Effector memory CD8-positive, alpha-beta T cell (primary cell): ENCODE measurements at places on chromosomes 1 and 21.
A peak's percentile ranks its signal among the peaks of the same experiment; 100 is the strongest.

DNA sequence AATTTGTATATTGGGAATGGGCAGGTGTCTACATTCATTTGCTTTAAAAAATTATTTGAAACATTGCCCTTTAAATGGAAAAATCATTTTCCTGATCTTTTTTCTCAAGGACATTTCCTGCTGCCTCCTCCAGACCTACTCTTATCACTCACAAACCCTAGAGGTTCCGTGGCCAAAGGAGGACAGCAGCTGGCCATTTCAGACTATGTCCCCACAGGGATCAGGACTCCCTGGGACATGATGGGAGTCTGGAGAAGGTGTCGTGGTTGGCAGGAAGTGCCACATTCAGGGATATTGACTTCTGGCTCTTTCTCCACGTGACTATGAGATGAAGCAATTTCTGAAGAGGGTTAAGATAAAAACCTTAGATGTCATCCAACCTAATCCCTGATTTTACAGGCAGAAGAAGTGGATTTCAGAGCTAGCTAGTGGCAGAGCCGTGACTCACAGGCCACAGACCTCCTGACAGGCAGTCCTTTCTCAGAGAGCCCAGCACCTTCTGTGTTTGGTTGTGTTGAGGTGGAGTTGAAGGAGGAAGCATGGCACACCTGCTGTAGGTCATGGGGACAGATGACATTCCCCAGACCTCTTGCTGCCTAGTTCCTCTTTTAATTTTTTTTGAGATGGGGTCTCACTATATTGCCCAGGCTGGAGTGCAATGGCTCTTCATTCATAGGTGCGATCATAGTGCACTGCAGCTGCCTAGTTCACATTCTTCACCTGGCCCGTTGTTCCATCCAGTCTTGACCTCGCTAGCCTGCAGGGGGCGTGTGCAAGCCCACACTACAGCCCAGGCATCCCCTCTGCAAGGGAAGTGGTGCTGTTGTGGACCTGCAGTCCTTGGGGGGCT is 25.5 kb upstream of the IL10 start:
- no peak overlapping the region for H3K4me3 ChIP-seq
- H3K4me1 ChIP-seq: peaks cover 23% of the 10 kb centered on the region
- peak; percentile 31 for DNase-seq

GRCh38 chr1:69433073-69433472 is 134.6 kb upstream of the LRRC7 start:
- H3K27ac ChIP-seq: no peak overlapping the region
- H3K36me3 ChIP-seq: no peaks in the 10 kb centered on the region
- no peak overlapping the region for H3K4me3 ChIP-seq
- H3K27me3 ChIP-seq: no peaks in the 10 kb centered on the region
- no peaks in the 10 kb centered on the region for H3K4me1 ChIP-seq

- no peaks in the 10 kb centered on the region for H3K4me1 ChIP-seq
- H3K4me3 ChIP-seq: no peak overlapping the region
- no peak for DNase-seq
- no peak overlapping the region for H3K27ac ChIP-seq
Measured at GRCh38 chr1:215669806-215670491, 102.8 kb downstream of the KCTD3 start.

- H3K4me3 ChIP-seq: no peak overlapping the region
- H3K27ac ChIP-seq: no peak overlapping the region
- DNase-seq: no peak
Measured at GRCh38 chr1:28817133-28817532, 5.2 kb downstream of the OPRD1 start.

DNA sequence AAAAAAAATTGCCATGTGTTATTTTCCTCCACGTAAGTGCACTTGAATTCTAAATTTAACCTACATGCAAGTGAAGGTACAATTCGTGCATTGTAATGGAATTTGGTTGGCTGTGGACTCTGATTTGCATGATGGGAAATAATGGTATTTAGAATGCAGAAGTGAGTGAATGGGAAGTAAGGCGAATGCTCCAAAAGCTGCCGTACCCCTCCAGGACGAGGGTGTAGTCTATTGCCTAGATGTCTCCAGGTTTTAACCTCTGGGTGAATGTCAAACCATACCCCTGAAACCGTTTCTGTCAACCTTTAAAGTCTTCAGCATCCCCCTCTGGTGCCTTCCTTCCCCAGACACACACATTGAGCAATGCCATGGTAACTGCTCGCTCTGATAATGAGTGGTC is 44.5 kb downstream of the KIAA0040 start:
- DNase-seq: no peak
- no peaks in the 10 kb centered on the region for H3K36me3 ChIP-seq
- peaks cover 27% of the 10 kb centered on the region for H3K27me3 ChIP-seq
- H3K4me3 ChIP-seq: no peak overlapping the region
- H3K27ac ChIP-seq: no peak overlapping the region

DNA sequence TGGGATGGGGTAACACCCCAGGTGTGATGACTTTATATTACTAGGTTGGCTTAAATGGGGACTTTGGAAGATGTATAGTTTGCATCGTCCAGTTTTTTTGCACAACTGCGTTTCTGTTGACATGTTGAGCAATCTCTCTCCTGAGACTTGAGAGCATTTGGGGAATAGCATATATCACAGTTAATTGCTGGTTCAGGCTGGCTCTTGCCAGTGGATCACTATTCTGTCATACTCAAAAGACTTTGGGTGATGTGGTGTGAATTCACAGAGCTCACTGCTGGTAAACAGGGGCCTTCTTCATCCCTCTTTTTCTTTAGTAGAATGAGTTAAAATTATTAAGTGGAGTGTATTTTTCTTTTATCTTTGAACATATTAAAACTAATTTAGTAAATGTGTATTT is 44.3 kb downstream of the LHX9 start:
- H3K36me3 ChIP-seq: no peaks in the 10 kb centered on the region
- H3K4me1 ChIP-seq: no peaks in the 10 kb centered on the region
- DNase-seq: no peak
- H3K27me3 ChIP-seq: peaks cover 5% of the 10 kb centered on the region

DNA sequence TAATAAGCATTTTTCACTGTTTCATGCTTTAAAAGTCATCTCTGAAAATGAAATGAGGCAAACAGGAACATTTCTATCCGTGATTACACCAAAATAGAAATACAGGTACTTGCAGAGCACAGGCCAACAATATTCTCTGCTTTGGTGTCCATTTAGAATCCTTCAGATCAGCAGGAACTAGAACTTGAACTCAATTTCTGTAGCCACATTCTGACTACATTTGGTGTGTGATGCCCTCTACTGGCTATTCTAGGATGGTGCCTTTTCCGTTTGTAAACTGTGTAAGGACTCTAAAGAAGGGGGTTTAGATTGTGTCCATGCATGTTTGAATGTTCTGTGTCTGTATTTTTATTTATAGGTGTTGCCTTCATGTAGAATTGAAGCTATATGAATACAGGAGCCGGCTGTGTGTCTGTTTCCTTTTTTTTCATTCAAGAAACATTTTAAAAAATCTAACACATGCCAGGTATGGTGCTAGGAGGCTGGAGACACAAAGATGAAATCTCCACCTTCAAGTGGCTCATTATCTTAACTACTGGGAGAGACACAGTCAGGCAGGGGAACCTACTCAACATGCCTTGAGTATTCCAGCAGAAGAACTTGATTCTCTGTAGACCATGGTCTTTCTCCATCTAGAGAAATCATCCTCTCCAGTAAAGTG is 7.6 kb upstream of the ZNF326 start:
- H3K4me3 ChIP-seq: no peak overlapping the region
- H3K4me1 ChIP-seq: no peaks in the 10 kb centered on the region
- peaks cover 14% of the 10 kb centered on the region for H3K27me3 ChIP-seq
- DNase-seq: peak; percentile 59
- H3K27ac ChIP-seq: no peak overlapping the region
